ENCODE measurements at places on chromosomes 6 and 20. TPM values are rescaled to one million over a fixed set of nuclear protein-coding genes. Genes with fewer than 3 reads are reported as not detected.

Gene EPM2A
- total RNA-seq = 14.8 TPM

Gene ACSS2
- 40.1 TPM for total RNA-seq

Gene SLC22A16
- not detected for total RNA-seq

Gene EDN1
- total RNA-seq = 24.0 TPM

Gene ATXN1
- 11.4 TPM for total RNA-seq

Gene UST
- 2.4 TPM for total RNA-seq

Gene PBOV1
- total RNA-seq = not detected

Gene PSORS1C1
- total RNA-seq = 3.4 TPM

Gene BRD2
- total RNA-seq = 106 TPM

Gene TEAD3
- 12.3 TPM for total RNA-seq

Gene TAAR6
- total RNA-seq = not detected

Gene CCN6
- not detected for total RNA-seq

Gene SAMD5
- total RNA-seq = 2.7 TPM

Gene RIN2
- 22.4 TPM for total RNA-seq

Gene TSPO2
- total RNA-seq = not detected

Gene CEBPB
- 26.8 TPM for total RNA-seq

Gene DLL1
- total RNA-seq = 4.7 TPM

Gene CASS4
- total RNA-seq = not detected

Gene GABRR2
- total RNA-seq = not detected
